ENCODE measurements at places on chromosomes 7 and 10.

DNA sequence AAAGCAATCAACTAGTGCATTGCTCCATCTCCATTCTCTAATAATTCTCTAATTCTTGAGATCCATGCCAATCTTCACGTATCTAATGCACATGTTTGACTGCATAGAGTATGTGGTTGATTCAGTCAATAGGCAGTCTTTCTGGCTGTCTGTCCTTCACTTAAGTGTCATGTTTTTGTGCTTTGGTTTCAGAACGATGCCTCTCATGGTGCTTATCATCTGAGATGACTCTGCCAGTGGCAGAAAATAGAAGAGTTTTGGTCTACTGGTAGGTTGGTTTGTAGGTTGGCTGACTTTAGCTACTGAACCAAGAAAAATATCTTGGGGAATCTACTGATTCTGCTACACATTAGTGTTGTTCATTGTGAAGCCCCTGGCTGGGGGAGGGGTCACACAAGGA, 364.2 kb downstream of the SFMBT2 start:
- DNase-seq, result no peak

DNA sequence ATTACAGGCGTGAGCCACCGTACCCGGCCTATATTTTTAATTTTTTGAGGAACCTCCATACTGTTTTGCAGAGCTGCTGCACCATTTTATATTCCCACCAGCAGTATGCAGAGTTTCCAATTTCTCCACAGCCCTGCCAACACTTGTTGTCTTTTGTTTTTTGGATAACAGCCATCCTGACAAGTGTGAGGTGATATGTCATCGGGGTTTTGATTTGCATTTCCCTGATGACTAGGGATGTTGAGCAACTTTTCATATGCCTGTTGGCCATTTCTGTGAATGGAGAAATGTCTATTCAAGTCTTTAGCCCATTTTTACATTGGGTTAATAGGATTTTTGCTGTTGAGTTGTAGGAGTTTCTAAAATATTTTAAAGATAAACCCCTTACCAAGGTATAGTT, 22.2 kb downstream of the ENTPD7 start:
- DNase-seq, result no peak

GRCh38 chr10:20040012-20040411, 223.8 kb downstream of the PLXDC2 start:
- DNase-seq, result no peak

GRCh38 chr7:106659166-106659962, 1.6 kb downstream of the CCDC71L start:
- no peak for DNase-seq

DNA sequence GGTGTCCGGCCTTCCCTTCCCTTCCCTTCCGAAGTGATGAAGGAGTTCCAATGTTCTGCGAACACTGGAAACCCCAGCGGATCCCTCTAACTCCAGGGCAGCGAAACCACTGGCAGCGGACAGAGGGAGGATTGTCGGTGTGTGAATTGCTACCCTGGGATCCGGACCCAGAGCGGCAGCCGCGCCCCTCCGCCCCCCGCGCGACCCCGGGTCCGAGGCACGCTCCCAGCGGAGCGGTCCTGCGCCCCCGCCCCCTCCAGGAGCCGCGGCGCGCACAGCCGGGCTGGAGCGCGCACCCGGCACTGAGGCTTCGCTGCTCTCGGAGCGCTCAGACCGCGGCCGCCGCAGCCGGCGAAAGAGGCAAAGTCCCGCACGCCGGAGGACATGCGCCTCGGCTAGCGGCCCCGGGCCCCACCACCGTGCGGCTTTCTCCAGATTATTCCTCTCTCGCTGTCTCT, at the start of gene PTPRZ1:
Gene PTPRZ1 (plus strand): TSS at position 331 of the 458 bp plus-strand sequence. CDS start 339 bp downstream, outside the sequence.
- peak; percentile 39 for DNase-seq

- DNase-seq, result no peak
Measured at GRCh38 chr10:61971003-61971325, 69.5 kb downstream of the ARID5B start.

DNA sequence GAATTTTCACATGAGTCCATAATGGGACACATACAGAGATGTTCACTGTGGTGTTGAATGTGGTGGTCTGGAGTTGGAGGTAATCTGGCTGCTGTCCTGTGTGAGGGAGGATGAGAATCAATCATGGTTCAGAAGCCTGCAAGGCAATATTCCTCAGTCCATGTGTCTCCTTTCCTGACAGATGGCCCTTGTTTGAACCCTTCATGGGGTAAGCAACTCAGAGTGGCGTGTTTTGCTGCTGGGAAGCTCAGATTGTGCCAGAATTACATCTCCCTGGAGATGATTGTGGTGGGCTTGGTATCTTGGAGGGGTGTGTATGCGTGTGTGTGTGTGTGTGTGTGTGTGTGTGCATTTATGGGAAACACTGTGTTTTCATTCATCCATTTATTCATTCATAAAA, 44.5 kb upstream of the COMTD1 start:
- DNase-seq, result no peak

DNA sequence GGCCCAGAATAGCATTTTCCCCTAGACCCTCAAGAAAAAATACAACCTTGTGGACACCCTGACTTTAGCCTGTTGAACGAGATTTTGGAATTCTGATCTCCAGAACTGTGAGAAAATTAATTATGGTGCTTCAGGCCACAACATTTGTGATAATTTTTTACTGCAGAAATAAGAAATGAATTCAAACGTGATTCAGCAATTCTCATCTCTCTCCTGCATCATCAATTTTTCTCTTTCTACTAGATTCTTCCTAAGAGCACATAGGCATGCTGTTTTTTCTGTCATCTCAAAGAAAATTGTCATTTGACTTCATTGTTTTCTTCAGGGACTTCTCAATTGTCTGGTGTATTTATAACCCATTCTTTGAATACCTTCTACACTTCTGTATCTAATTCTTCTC, 8.9 kb upstream of the AKR1C2 start:
- no peak for DNase-seq

DNA sequence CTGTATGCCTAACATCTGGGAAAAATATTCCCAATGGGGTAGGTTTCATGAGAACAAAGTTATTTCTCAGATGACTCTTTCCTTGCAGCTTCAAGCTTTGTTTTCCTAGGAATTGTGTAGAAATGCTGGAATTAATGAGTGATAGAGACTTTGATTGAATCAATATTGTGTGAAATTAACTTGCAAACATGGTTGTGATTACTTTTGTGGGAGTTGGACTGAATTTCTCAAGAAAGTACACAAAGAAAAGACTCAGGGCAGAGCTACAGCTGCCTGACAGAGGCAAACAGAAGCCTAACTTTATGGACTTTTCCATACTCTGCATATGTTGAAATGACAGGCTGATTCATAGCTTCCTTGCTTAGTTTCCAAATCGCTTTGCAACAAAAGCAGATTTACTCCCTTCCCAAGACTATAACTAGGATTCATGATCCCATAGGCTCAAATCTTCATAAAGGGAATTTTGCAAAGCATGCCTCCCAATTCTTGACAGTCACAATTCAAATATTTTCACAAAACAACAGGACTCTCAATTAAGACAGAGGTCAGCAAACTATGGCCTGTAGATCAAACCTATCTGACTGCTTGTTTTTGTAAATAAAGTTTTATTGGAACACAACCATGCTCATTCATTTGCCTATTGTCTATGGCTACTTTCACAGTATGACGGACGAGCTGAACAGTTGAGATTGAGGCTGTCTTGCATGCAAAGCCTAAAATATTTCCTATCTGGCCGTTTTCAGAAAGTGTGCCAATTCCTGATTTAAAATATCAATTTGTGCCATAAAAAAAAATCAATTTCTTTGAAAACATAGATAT, 27.6 kb downstream of the NRP1 start:
- DNase-seq, result no peak

DNA sequence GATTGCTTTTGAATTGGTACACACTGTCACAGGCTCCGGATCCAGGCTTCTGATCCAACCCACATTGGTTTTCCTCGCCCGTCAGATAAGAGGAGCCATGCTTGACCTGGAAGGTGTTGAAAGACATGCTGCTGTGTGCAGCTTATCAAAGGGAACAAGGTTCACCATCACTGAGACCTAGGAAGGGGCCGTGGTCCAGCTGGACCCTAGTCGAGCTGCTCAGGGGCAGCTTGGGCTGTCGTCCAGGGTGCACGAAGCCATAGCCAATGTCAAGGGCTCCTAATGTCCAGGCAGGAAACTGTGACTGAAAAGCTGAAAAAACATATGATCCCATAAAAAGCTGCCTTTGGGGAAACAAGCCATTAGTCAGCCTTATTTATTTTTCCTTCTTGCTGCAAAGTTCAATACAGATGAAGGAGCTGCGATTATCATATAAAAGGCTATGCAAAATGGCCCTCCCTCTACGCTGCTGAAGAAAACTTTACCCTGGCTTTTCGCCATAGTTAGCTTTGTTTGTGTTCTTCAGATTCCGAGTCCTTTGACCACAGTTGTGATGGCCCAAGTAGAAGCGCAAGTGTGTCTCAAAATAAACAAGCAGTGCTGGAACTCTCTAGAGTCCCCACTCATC, 118.0 kb downstream of the CREB5 start:
- DNase-seq, result no peak

GRCh38 chr10:29140991-29141390, 147.9 kb upstream of the LYZL1 start:
- DNase-seq, result no peak

GRCh38 chr7:6447581-6448199, at the start of gene DAGLB:
DAGLB (minus strand) TSS chr7:6447954; CDS start chr7:6447842, 112 bp downstream.
- DNase-seq, result peak; percentile 87

DNA sequence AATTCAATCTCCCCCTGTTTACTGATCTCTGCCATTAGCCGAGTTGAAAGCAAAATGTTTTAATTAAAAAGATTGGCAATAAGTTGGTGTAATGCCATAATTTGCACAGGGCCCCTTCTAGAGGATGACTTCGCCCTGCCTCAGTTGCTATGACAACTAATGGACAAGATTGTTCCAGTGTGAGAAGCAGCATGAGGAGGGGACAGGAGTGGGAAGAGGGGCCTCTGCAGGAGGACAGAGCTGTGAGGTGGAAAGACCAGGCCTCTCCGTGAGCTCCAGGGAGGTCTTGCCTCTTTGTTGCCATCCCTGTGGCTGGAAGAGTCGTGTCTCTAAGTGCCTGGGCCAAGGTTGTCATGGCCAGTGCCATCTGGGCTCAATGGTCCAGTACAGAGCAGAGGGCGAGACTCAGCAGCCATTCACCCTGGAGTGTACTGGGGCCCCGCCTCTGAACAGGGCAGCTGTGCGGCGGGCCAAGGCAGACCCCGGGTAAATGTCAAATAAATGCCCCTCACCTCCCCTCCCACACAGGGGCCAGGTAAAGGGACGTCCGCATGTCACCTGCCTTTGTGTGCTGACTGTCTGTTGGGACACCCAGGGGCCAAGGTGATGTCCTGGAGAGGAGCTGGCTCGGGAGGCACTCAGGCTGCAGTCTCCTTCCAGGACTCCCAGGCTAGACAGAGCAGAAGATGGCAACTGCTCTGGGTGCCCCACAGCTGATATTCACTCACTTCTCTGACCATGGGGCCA, 97.0 kb upstream of the RET start:
- no peak for DNase-seq

- DNase-seq, result no peak
Measured at GRCh38 chr7:107854989-107855388, 36.0 kb upstream of the DLD start.

DNA sequence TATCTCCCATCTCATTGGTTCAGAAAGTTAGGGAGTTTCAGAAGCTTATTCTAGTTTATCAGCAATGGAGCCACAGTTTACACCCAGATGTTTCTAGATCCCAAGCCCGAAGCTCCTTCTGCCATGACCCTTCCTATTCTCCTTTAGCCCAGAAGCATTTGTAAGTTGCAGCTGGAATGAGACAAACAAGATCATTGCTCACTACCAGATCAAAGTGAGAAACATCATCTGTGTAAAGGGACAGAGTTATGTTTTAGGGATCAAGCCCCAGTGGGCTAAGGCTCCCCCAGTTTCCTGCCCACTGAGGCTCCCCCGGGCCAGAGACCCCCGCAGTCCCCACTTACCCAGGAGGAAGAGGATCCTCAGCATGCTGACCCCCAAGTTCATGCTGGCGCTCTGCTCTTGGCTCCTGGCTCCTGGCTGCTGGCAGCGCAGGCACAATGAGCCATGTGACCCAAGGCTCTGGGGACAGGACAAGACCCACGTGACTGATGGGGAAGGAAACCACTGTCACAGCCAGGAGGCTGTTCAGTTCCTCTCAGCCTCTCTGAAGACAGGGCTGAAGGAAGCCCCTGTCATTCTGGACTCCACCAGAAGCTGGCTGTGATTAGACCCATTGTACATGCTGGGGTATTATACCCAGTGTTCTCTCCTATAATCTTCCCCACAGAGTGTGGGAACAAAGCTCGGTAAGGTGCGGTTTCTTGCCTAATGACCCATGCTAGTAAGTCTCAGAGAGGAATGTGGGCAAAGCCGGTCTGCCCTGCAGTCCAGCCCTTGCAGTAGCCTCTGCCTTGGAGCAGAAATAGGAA, at the start of gene TMEM273:
Gene TMEM273 (minus strand): TSS at position 442 of the 812 bp plus-strand sequence. CDS start 55 bp downstream, at position 387.
- DNase-seq, result peak; percentile 84

- no peak for DNase-seq
Measured at GRCh38 chr10:4214908-4215307, 429.9 kb upstream of the KLF6 start.

DNA sequence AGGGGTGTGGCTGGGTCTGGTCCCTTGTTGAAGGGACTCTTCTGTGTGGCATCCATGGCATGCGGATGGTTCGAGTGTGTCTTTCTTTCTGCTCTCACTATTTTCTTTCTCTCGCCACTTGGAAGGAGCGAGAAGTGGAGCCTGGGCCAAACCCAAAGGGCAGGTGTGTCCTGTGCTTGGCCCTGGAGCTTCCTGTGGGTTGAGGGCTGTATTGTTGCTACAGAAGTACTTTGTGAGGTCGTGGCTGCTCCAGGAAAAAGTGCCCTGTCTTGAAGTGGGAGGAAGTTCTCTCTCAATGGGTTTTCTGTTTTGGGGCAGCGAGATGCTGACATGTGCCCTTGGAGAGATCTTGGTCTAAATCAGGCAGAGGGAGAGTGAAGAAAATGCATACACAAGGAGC, 72.0 kb downstream of the DOCK1 start:
- DNase-seq, result no peak

DNA sequence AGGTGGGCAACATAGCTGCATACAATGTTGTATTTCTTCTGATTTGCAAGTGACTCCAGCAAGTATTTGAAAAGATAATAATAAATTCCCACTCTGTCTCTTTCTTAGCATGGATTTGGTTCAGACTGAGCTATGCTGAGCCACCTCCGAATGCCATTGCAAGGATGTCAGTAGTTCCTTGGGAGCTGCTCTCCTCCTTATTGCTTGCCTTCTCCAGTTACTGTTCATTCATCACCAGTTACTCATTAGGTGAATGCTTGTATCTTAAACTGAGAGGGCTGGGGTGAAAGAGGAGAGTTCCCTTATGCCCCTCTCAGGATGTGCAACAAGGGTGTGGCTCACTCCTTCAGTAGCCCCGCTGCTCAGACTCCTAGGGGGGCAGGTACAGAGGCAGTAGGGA, 78.4 kb upstream of the PRKAR2B start:
- DNase-seq, result no peak

GRCh38 chr10:67790534-67791408, 47.2 kb downstream of the DNAJC12 start:
- no peak for DNase-seq

DNA sequence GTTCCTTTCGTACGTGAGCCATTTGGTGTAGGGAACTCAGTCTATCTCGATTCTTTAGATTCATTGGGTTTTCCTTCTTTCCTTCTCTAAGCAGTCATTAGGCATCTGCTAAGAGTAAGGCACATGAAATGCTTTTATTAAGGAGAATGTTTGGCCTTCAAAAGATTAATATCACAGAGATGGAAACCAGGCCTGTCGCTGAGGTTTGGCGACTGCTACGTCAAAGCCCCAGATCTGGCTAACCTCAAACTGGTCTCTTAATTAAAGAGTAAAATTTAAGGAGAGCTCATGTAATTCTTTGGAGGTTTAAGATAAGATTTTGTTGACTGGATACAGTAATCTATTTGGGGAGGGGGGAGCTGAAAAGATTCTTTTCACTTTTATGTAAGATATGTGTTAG, 189.8 kb downstream of the JCAD start:
- DNase-seq, result no peak

Measured in C1 segment of cervical spinal cord (tissue), 14 donors.